ENCODE measurements at places on chromosomes 16 and 17.

GRCh38 chr16:8808613-8809353 lies 11.1 kb downstream of the PMM2 start:
- DNase-seq: no peak

GRCh38 chr17:39916918-39917317 lies 1.5 kb downstream of the GSDMB start:
- DNase-seq: no peak

- no peak for DNase-seq
Measured at GRCh38 chr16:87457709-87458423, 35.0 kb downstream of the ZCCHC14 start.

GRCh38 chr16:10751291-10751697 lies 7.7 kb downstream of the NUBP1 start:
- DNase-seq: no peak

GRCh38 chr16:52308051-52308450 lies 238.9 kb downstream of the TOX3 start:
- DNase-seq: no peak

GRCh38 chr17:76446449-76447231 lies 6.3 kb downstream of the UBE2O start:
- no peak for DNase-seq

- no peak for DNase-seq
Measured at GRCh38 chr17:43603321-43603720, 57.2 kb upstream of the ETV4 start.

DNA sequence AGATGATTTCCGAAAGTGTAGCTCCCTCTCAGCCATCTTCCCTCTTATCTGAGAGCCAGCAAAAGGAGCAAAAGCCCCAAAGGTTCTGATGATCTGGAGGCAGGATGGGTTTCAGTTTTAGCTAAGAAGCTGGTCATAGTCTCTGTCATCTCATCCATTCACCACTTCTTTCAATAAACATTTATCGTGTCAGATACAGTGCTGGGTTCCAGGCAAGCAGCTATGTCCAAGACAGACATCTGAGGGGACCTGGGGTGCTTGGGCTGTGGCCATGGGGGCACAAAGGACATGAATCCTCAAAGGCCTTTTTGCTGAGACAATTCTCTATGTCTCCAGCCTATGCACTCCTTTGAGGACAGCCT lies 1.0 kb upstream of the ETV4 start:
- DNase-seq: no peak

DNA sequence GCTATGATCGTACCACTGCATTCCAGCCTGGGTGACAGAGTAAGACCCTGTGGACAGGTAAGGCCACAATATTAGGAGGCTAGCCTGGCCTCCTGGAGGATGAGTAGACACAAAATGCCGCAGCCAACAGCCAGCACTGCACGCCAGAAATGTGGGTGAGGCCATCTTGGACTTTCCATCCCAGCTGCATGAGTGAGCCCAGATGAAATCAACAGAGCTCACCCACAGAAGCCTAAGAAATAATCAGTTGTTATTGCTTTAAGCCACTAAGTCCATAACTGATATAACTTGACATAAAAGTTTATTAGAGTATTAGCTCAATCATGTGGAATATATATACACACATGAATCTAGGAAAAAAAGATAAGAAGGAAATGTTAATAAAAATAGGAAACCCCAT lies 101.7 kb downstream of the CDYL2 start:
- DNase-seq: no peak

GRCh38 chr17:2965621-2966595 lies 97.5 kb downstream of the OR1D5 start:
- no peak for DNase-seq

- DNase-seq: peak; percentile 49
Measured at GRCh38 chr17:17236295-17237025, 508 bp downstream of the FLCN start.

GRCh38 chr17:65627891-65628643 lies 66.6 kb upstream of the AXIN2 start:
- no peak for DNase-seq

- no peak for DNase-seq
Measured at GRCh38 chr17:60311186-60311585, 80.7 kb downstream of the USP32 start.
